NB4 (cell line): ENCODE measurements at places on chromosomes 16 and 17.

DNA sequence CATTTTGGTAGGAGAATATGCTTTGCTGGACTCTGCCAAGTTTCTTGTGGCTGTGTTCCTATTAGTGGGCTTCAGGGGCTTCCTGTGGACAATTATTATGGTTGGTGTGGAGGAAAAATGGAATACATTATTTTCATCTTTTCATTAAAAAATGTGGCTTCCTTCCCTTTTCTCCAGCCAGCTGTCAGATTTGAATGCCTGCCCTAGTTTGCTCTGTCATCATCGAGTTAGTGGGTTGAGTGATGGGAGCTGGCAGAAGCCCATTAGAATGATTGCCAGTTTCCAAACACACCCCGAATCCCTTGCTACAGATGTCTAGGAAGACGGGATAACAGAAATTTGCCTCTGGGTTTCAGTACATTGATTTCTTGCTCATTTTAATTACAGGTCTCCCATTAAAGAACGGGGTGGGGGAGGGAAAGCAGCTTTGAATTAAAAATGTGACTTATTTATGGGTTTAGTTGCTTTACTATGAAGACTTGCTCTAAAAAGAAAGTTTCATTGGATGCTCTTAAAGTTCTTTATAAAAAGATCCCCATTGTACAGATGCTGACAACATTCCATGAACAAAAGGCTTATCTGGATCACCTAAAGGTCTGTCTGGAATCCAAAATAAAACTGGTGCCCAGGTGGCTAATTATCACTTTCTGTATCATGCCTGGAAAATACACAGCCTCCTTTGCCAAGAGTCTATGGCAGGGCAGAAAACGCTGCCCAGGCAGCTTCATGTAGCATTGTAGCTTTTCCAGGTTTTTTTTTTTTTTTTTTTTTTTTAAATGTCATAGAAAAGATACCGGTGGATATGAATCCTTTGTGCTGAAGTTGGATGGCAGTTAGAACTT is 103.6 kb downstream of the PRKCA start:
- DNase-seq: no peak

- DNase-seq: no peak
These were observed 171.5 kb downstream of the AXIN2 start for GRCh38 chr17:65389949-65390348.

GRCh38 chr16:69932691-69933392 is 18.3 kb upstream of the CLEC18A start:
- peak; percentile 89 for DNase-seq

DNA sequence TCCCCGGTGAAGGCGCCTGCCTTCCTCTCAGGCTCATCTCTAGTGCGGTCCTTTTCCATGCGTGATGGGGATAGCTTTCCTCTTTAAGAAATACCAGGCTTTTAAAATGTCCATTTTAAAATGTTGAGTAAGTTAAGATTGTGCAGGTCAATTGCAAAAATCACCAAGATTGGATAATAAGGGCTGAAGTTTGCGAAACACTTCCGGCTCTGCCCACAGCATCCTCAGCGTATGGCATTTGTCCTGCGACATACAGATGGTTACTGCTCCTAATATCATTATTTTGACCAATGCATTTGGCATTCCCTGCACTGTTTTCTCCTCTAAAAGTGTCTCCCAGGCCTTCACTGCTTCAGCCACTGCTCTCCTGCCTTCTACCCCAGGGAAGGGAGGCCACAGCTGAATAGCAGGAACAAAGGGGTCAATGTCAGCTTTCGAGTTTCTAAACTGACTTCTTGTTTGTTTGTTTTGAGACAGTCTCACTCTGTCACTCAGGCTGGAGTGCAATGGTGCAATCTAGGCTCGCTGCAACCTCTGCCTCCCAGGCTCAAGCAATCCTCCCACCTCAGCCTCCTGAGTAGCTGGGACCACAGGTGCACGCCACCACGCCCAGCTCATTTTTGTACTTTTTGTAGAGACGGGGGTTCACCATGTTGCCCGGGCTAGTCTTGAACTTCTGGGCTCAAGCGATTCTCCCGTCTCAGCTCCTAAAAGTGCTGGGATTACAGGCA is 91.9 kb downstream of the CRISPLD2 start:
- DNase-seq: peak; percentile 92

- DNase-seq: no peak
These were observed 53.1 kb downstream of the METRNL start for GRCh38 chr17:83132251-83133081.

- peak; percentile 76 for DNase-seq
These were observed 14.4 kb downstream of the GUCY2D start for GRCh38 chr17:8016632-8017424.

DNA sequence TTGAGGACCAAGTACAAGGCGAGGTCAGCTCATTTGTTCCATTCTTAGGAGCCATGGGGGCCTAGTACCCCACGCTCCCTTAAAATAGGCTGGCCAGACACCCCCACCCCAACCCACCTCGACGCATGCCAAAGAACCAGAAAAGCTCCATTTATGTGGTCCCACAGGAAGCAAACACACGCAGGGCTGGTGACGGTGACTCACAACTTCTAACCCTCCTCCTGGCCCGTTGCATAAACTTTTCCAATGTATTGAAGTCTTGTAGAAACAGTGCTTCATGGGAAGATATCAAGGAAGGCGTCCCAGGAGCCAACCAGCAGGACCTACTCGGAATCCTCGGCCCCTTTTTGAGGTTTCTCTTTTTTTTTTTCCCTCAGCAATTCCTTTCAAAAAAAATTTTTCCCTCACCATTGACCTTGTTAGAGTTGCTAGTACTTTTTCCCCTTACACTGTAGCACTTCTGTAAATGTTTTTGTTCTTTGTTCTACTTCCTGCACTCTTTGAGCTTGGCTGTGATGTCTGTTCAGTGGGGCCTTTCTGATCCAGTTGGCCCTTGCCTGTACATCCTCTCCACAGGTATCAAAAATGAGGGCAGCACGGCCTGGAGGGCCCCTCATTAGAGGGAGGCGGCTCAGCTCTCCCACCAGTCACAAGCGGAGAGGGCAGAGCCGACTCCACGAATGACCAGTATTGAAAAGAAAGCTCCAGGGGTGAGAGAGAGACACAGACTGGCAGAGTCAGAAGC is 208.3 kb downstream of the RGS9 start:
- DNase-seq: peak; percentile 5

- no peak for DNase-seq
These were observed 22.7 kb downstream of the LIG3 start for GRCh38 chr17:35002876-35003551.

- peak; percentile 17 for DNase-seq
These were observed 4.2 kb downstream of the CPSF4L start for GRCh38 chr17:73257516-73257915.

GRCh38 chr16:17459903-17460521 is 10.7 kb downstream of the XYLT1 start:
- DNase-seq: peak; percentile 54

- no peak for DNase-seq
These were observed 204.9 kb downstream of the C16orf78 start for GRCh38 chr16:49578435-49579024.

DNA sequence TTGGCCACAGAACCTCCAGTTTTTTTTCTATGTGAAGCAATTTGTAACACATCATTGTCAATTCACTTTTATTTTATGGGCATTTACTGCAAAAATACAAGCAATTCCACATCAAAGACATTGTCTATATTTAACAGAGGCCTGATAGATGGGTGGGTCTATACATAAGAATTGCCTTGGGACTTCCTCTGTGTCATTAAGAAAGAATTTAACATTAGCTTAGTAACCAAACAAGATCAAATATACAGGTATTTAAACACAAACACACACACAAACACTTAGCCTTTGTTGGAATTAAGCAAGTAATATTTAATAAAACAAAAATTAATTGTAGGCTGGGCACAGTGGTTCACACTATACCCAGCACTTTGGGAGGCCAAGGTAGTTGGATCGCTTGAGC is 4.3 kb upstream of the PITPNC1 start:
- no peak for DNase-seq

GRCh38 chr17:17398943-17399926 is 77.6 kb upstream of the MED9 start:
- DNase-seq: no peak

- DNase-seq: peak; percentile 84
These were observed 36.3 kb downstream of the MYO18A start for GRCh38 chr17:29143894-29144293.

DNA sequence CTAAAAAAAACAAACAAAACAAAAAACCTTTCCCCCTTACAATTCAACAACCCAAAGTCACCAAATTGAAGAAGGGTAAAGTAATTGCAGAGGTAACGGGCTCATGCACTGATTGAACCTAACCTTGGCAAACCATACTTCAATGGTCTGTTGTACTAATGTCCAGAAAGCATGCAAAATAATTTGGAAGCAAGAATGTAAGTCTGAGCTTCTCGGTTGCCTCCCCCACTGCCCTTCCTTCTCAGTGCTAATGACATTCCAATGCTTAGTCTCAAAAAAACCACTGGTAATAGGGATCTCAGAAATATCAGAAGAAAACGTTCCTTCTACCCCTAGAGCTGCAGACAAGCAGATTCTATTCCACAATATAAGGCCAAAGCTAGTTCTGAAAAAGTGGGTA is 15.8 kb downstream of the KRABD2 start:
- DNase-seq: no peak
